ENCODE measurements at places on chromosomes 6 and 20. TPM values are rescaled to one million over a fixed set of nuclear protein-coding genes. Genes with fewer than 3 reads are reported as not detected.

DNA sequence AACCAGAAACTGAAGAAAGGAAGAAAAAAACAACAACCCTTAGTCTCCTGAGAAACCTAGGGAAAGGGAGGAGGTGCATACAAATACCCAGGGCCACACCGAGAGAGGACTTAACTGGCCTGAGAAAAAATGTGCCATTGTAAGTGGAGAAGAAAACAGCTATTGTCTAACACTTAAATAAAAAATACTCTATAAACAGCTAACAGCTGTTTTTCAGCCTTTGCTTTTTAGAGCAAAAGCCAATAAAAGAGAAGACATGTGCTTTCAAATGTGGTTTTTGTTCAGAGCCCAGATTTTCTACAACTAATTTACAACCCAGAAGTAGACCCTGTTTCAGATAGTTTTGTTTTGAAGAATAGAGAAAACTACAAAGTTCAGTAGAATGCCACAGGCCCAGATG is 56.0 kb upstream of the SLC22A16 start:
- no peaks in the 10 kb centered on the region for H3K4me1 ChIP-seq
- no peak overlapping the region for H3K4me3 ChIP-seq
- no peak overlapping the region for H3K27ac ChIP-seq
- H3K36me3 ChIP-seq = peaks cover 12% of the 10 kb centered on the region

The LRFN2 gene
- 0.13 TPM for total RNA-seq

DNA sequence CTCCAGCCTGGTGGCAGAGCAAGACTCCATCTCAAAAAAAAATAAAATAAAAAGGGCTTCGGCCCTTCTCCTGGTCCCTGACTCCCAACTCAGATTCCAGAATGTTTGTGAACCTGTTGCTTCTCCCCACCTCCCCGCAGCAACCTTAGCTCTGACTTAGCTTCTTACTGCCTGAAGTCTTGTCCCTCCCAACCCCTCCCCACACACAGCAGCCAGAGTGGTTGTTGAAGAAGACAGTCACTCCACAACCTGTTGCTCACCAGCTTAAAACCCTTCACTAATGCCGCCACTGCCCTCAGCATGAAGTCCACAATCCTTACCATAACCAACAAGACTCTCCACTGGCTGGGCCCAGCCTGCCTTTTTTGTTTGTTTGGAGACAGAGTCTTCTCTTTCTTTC is 6.5 kb upstream of the PTPRT start:
- DNase-seq = no peak
- no peak overlapping the region for H3K4me3 ChIP-seq
- no peak overlapping the region for H3K27ac ChIP-seq
- H3K27me3 ChIP-seq = peaks cover under 1% of the 10 kb centered on the region
- no peaks in the 10 kb centered on the region for H3K36me3 ChIP-seq
- no peaks in the 10 kb centered on the region for H3K4me1 ChIP-seq

GRCh38 chr6:131023834-131024504 is 39.1 kb downstream of the EPB41L2 start:
- no peaks in the 10 kb centered on the region for H3K4me1 ChIP-seq
- no peaks in the 10 kb centered on the region for H3K27me3 ChIP-seq
- H3K27ac ChIP-seq = no peak overlapping the region
- no peak overlapping the region for H3K4me3 ChIP-seq
- peaks cover 8% of the 10 kb centered on the region for H3K36me3 ChIP-seq

The GMPR gene
- total RNA-seq = 0.70 TPM

The TMEM200A gene
- total RNA-seq = 6.4 TPM

The CALHM6 gene
- total RNA-seq = 0.68 TPM

The LY6G6D gene
- not detected for total RNA-seq

- no peaks in the 10 kb centered on the region for H3K27me3 ChIP-seq
- no peak for DNase-seq
- peaks cover 11% of the 10 kb centered on the region for H3K36me3 ChIP-seq
- no peak overlapping the region for H3K27ac ChIP-seq
- H3K4me1 ChIP-seq = no peaks in the 10 kb centered on the region
These were observed 18.2 kb downstream of the RNASET2 start for GRCh38 chr6:166938150-166938549.

The PCK1 gene
- total RNA-seq = not detected

GRCh38 chr6:34298941-34299340 is 50.1 kb upstream of the SMIM29 start:
- H3K4me1 ChIP-seq = no peaks in the 10 kb centered on the region
- no peak overlapping the region for H3K27ac ChIP-seq
- no peak for DNase-seq

The C20orf204 gene
- 1.3 TPM for total RNA-seq

The TRIM15 gene
- total RNA-seq = not detected

The CDH26 gene
- total RNA-seq = 0.79 TPM

The PKHD1 gene
- 0.09 TPM for total RNA-seq

DNA sequence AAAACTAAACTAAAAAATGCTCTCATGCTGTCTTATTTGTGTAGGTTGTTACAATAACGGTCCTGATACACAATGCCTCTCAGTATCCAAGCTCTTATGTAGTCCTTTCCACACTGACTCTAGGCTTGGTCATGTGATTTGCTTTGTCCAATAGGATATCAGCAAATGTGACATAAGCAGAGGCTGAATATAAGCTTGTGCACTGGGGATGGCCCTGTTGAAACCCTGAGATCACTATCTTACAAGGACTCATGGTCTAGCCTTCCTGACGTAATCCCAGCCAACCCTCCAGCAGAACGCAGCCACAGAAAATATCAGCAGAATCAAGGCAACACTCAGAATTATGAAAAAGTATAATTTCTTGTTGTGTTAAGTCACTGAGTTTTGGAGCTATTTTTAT is 145.1 kb upstream of the CCN2 start:
- no peaks in the 10 kb centered on the region for H3K27me3 ChIP-seq
- no peak overlapping the region for H3K27ac ChIP-seq
- no peak for DNase-seq
- no peaks in the 10 kb centered on the region for H3K4me1 ChIP-seq
- no peak overlapping the region for H3K4me3 ChIP-seq

DNA sequence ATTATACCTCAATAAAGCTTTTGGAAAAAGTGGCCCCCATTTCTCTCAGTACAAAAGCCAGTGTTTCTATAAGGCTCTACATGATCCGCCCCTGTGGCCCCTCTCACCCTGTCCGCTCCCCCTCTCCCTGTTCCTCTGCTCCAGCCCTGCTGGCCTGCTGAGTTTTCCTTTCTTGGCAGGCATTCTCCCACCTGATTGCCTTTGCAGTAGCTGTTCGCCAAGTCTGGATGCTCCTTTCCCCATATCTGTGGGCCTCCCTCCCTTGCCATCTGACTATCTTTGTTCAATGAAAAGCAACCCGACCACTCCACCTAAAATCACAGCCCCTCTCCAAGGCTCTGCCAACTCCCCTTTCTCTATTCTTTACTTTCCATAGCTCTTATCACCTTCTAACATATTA is 33.2 kb downstream of the CDH22 start:
- no peaks in the 10 kb centered on the region for H3K27me3 ChIP-seq
- H3K36me3 ChIP-seq = no peaks in the 10 kb centered on the region
- H3K4me3 ChIP-seq = no peak overlapping the region
- H3K27ac ChIP-seq = no peak overlapping the region

GRCh38 chr6:54191461-54191860 is 80.2 kb downstream of the MLIP start:
- no peaks in the 10 kb centered on the region for H3K36me3 ChIP-seq
- no peak overlapping the region for H3K4me3 ChIP-seq
- no peaks in the 10 kb centered on the region for H3K27me3 ChIP-seq
- H3K27ac ChIP-seq = no peak overlapping the region
- no peak for DNase-seq
- no peaks in the 10 kb centered on the region for H3K4me1 ChIP-seq

DNA sequence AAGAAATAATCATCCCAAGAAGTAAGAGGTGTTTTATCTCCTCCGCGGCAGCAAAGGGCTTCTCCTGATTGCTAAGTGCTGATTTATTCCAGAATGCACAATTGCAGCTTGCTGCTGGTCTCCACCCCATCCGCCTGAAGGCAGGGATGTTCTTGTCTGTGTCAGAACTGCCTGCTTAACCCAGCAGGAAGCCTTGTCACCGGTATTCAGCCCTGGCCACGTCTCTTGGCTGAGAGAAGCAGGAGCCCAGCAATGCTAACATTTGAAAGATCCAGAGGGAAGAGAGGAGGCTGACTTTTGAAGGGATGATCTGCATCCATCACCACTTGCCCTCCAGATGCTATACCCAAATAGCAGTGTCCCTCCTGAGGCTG is 4.2 kb downstream of the SCML4 start:
- H3K27ac ChIP-seq = no peak overlapping the region
- no peak overlapping the region for H3K4me3 ChIP-seq
- peak; percentile 49 for DNase-seq
- no peaks in the 10 kb centered on the region for H3K27me3 ChIP-seq
- peaks cover 2% of the 10 kb centered on the region for H3K4me1 ChIP-seq
- H3K36me3 ChIP-seq = no peaks in the 10 kb centered on the region

DNA sequence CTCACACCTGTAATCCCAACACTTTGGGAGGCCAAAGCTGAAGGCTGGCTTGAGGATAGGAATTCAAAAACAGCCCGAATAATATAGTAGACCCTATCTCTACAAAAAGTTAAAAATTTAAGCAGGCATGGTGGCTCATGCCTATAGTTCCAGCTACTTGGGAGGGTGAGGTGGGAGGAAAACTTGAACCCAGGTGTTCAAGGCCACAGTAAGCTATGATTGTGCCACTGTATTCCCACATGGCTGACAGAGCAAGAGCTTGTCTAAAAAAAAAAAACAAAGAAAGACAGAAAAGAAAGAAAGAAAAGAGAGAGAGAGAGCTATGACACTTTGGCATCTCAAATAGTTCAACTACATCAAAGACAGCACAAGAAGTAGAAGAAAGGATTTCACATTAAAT is 33.2 kb downstream of the DCDC2 start:
- H3K36me3 ChIP-seq = no peaks in the 10 kb centered on the region
- no peak for DNase-seq
- no peak overlapping the region for H3K27ac ChIP-seq
- no peak overlapping the region for H3K4me3 ChIP-seq

- no peak overlapping the region for H3K4me3 ChIP-seq
- no peaks in the 10 kb centered on the region for H3K27me3 ChIP-seq
- H3K4me1 ChIP-seq = peaks cover 10% of the 10 kb centered on the region
- H3K36me3 ChIP-seq = no peaks in the 10 kb centered on the region
These were observed 19.6 kb upstream of the RREB1 start for GRCh38 chr6:7088076-7088742.

The SLC22A16 gene
- total RNA-seq = not detected

The C6orf52 gene
- total RNA-seq = 2.3 TPM

DNA sequence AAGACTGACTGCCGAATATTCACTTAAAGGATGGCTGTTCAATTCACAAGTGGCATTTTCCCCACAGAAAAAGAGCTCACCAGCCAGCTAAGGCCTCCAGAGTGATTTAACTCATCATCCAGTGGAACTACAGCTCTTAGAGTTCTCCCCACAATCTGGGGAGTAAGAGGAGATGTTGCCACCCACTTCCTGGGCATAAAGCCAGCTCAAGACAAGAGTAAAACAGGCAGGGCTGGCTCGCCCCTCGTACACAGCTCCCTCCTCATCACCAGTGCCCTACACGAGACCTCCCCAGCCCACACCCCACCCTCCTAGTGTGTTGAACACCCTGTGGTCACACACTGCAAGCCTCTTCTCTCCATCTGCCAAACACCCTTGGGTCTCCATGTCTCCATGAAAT is 47.2 kb upstream of the IPCEF1 start:
- H3K4me1 ChIP-seq = no peaks in the 10 kb centered on the region
- peaks cover 31% of the 10 kb centered on the region for H3K36me3 ChIP-seq
- no peak overlapping the region for H3K4me3 ChIP-seq

The HFE gene
- 0.98 TPM for total RNA-seq

DNA sequence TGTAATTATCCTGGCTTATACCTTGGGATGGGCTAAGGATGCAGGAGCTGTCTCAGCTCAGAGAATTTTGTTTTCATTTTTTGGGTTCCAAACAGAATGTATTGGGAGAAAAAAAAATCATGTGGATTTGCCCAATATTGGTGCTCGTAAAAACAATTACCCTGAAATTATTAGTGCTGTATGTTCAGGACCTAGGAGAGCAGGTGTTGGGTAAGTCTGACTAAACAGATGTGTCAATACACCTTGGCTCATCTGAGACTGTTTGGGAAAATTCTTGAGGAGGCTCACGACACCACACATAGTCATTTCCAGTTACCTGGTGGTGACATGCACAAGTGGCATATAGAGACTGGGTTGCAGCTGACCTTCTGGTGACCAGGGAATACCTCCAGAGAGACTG is 802.1 kb upstream of the FLRT3 start:
- H3K4me1 ChIP-seq = no peaks in the 10 kb centered on the region
- H3K27ac ChIP-seq = no peak overlapping the region
- H3K36me3 ChIP-seq = no peaks in the 10 kb centered on the region
- H3K4me3 ChIP-seq = no peak overlapping the region

The C4B gene
- total RNA-seq = 2.7 TPM

The GSTA2 gene
- not detected for total RNA-seq

The ASIP gene
- not detected for total RNA-seq

DNA sequence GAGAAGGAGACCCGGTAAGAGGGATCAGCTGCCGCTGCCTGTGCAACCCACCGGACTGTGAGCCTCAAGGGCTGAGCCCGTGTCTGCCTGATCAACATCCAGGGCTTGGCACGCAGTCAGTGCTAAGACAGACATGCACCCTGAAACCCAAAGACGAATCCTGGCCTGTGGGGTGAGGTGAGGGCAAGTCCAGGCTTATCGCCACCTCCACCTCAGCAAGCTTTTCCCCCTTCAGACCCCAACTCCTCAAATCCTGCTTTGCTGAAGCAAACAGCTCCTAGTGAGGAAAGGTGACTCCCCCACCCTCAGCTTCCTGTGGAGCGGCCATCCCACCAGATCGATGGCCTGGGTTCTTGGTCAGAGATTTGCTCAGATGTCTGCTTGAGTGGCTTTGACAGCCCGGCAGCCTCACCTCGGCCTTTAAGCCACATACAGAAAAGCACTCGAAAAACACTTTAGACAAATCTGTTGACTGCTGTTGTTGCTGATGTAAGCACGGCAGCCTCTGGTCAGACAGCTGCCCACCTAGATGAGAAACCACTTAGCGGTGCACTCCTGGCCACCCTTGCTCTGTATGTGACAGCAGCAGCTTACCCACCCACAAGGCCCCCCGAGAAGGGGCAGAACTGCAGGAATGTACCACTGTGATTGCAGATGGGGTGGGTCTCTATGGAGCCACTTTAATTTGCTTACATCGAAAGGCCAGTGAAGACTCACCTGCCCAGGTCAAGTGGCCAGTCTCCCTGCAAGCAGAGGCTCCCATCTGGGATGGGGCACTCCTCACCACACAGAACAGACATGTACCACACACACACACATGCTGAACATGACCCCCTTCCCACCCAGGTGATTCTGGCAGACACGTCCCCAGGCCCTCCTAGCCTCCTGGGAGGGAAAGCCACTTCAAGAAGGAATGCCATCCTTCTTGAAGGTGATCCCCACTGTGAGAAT is 14.8 kb downstream of the MTCH1 start:
- no peak for DNase-seq
- no peak overlapping the region for H3K4me3 ChIP-seq
- peaks cover 85% of the 10 kb centered on the region for H3K36me3 ChIP-seq
- no peaks in the 10 kb centered on the region for H3K27me3 ChIP-seq

Measured in H9 (cell line).